ENCODE measurements at places on chromosomes 1 and 21.

GRCh38 chr21:45590726-45591618 is 48.7 kb upstream of the SLC19A1 start:
- peak; percentile 26 for DNase-seq

DNA sequence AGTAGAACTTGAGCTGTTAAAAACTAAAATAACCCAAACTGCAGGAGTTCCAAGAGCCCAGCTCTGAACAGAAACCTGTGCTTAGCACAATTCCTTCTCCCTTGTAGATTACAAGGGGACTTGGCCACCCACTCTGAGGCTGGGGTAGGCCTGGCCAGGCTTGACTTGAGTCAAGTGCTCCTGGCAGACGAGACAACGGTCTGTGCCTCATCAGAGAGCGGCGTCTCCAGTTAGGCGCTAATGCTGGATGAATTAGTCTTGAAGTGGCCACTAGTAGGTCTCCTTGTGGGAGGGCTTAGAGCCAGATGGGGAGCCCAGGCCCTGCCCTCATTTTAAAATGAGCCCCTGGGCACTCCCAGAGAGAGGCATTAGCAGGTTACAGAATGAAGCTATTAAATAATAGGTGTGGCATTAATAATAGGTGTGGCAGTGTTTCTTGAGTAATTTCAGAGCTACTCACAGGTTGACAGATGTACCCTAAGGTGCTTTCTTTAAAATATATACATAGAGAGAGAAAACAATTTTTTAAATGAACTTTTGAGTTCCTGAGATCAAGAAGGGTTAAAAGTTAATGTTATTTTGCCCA is 1.1 kb downstream of the EEIG2 start:
- no peak for DNase-seq

- no peak for DNase-seq
These were observed 585.4 kb upstream of the PLXNA2 start for GRCh38 chr1:208829595-208829994.

DNA sequence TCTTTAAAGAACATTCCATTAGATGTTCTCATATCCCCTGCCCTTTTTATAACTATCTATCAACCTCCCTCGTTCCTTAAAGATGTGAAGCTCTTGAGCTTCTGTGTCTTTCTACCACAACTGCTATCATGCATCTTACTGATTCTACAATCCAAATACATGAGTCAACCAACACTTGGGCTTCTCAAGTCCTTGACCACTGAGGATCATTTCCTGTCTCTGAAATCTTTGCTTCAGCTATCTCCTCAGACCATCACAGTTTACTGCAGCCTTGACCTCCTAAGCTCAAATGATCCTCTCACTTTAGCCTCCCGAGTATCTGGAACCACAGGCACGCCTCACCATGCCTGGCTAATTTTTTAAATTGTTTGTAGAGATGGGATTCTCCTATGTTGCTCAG is 75.2 kb downstream of the FMO4 start:
- no peak for DNase-seq

- DNase-seq = no peak
These were observed 44.6 kb upstream of the CNN3 start for GRCh38 chr1:94971491-94971924.

DNA sequence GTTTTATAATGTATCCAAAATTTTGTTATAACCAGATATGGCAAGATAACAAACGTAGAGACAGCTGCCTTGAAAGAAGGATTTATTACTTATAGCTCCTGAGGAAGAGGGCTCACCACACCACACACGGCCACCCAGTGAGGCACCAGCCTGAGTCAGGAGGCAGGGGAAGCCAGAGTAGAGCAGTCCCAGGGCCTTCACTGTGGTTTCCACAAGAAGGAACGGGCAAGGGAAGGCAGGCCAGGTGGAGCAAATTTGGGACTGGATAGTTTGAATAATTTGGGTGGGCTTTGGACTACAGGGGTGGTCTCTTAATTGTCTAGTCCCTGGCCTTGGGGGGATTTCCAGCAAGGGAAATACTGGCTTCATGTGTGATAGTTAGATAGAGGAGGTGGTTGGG is 72.5 kb downstream of the RRAGC start:
- DNase-seq = no peak

GRCh38 chr1:225670356-225670755 is 17.4 kb upstream of the ENAH start:
- DNase-seq = no peak

- no peak for DNase-seq
These were observed 40.7 kb upstream of the BCAR3 start for GRCh38 chr1:93722081-93723031.

DNA sequence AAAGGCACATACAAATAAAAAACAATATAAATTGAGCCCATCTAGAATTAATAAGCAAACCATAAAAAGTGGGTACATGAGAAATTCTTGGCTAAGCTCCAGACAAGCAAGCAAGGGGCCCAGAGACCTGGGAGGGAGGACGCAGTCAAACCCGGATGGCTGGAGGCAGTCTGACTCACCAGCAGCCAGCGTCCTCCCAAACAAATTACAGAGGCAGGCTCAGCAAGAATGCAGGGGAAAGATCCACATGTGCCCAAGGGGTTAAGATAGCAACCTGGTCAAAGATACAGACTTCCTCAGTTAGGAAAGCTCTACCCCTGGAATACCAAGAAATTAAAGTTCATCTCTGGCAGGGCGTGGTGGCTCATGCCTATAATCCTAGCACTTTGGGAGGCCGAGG is 7.4 kb upstream of the TIAM1 start:
- DNase-seq = no peak

DNA sequence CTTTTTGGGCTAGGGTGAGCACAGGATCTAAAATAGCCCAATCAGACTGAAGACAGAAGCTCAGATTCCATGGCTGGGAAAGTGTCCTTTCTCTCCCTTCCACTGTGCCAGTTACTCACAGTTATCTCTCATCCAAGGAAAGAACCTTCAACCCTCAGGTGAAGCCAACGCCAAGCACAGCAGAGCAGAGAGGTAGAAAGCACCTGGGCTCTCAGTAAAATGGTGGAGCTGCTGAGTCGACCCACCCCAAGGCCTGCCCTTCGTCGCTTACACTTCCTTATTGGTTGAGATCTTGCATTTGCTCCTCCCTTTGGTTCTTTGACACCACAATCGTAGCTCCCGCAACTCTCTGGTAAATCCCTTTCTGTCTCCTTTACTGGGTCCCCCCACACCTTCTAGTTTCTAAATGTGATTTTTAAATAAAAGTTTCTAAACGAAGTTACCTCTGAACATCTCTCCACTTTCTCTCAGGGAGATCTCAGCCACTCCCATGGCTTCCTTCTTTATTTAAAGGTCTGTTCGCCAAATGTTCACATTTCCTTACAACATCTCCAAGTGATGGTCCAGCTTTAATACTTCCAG is 27.5 kb upstream of the SLC30A1 start:
- no peak for DNase-seq

DNA sequence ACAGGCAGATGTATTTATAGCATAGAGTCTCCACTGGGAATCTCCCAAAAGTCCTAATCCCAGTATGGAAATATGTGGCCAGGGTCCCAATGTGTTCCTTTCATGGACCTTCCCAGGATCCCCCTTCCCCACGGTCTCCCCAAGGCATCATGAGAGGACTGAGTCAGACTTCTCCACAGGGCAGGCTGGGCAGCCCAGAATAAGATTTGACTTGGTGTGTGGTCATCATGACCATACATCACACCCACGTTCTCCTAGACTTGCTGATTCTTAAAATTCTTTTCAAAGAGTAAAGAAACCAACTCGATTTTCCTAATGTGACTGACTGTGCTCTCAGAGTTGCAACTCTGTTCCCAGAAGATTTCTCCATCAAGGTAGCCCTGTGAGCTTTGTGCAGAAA is 93.9 kb upstream of the CD34 start:
- DNase-seq = no peak

DNA sequence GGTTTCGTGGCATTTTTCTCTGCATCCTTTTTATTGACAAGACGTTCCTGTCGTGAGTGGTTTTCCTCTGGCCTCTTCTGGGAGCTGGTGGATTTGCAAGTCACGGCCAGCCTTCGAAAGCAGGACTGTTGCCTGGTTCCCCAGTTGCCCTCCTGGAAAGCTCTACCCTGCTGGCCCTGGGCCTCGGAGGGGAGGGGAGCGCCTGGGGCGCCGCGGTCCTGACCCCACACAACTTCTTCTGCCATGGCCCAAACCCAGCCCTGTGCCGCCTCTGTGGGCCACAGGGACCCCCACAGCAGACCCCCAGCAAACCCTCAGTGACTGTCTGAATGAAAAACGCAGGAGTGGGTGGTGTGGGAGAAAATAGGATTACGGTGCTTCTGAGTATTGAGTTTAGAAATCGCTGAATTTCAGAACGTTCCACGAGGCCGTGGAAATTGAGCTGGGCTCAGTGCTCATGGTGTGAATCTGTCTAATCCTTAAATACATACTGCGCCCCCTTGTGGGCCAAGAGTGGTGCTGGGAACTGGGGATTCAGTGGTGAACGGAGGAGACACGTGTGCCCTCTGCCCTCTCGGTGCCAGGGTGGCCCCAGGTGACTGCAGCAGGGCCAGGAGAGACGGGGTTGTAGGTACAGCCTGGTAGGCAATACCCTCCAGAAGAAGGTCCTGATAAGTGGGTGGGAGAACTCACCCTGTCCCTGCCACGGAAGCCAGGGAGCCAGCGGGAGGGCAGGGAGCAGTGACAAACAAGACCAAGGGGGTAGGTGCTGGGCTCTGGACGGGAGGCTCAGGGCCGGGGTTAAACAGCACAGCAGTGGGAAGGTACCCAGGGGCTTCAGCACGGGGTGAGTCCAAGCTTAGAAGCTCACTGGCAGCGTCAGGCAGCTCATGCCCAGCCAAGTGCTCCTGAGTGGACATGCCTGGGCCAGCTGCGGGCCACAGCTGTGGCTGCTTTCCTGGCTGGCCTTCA is 101.2 kb upstream of the COL6A1 start:
- DNase-seq = peak; percentile 62

GRCh38 chr21:39366563-39366962 is 17.7 kb upstream of the HMGN1 start:
- no peak for DNase-seq

DNA sequence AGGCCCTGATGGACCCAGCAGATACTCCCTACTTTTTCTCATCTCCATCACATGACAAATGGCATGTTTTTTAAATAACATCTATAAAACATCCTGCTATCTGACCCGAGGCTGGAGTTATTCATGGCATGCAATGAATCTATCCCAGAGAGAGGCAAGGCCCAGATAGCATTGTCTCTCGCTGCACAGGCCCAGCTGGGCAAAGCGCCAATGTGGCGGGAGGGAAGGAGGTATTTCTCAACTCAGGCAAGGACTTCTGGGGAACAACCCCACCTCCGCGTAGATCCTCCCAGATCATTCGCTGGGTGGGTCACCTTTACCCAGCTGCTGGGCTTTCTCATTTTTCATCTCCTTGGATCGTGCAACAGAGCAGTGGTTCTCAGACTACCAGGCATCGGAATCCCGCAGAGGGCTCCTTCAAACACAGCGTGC is 59.8 kb downstream of the ERG start:
- DNase-seq = no peak

DNA sequence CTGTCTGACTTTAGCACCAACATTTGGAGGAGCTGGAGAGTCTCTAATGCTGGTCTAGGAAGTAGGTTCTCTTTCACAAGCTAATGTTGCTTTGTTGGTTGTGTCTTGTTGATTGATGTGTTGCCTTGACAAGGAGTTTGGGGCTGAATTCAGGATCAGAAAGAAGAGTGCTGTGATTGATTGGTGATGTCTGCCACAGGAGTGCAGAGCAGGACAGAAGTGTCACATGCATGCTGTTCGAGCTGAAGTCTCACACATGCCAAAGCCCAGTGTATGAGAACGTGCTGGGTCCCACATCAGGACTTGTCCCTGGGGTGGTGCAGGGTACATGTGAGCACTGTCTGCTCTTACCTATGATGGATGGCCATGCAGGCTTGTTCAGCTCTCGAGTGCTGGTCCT is 694.4 kb downstream of the MATN1 start:
- DNase-seq = no peak

- DNase-seq = no peak
These were observed 233.3 kb upstream of the COA6 start for GRCh38 chr1:234139966-234140365.

DNA sequence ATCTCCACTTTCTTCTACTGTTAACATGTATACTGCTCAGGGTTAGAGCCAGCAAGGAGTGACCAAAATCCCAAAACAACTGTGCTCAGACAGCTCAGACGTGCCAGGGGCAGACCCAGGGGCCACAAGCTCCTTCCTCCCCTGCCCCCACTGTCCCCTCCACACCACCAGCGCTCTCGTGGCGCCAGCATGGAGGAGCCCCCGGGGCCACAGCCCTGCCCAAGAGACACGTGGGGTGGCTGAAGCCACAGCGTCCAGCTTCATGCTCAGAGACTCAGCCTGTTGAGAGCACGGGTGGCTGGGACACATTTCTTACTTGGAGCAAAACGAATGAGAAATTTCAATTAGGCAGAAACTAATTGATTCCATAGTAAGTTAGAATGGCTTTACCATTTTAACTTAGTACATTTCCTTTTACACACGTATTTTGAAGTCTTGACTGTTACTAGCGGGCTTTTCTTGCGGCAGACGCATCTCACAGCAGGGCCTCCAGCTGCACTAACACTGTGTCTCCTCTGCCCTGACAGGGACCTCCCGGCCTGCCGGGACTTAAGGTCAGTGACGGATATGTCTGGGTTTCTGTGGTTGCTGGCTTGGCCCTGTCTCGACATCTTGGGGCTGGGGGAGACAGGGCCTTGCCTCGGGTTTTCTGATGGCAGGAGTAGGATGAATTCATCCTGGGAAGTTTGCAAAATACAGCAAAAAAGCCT is 54.2 kb downstream of the SLC19A1 start:
- DNase-seq = no peak

DNA sequence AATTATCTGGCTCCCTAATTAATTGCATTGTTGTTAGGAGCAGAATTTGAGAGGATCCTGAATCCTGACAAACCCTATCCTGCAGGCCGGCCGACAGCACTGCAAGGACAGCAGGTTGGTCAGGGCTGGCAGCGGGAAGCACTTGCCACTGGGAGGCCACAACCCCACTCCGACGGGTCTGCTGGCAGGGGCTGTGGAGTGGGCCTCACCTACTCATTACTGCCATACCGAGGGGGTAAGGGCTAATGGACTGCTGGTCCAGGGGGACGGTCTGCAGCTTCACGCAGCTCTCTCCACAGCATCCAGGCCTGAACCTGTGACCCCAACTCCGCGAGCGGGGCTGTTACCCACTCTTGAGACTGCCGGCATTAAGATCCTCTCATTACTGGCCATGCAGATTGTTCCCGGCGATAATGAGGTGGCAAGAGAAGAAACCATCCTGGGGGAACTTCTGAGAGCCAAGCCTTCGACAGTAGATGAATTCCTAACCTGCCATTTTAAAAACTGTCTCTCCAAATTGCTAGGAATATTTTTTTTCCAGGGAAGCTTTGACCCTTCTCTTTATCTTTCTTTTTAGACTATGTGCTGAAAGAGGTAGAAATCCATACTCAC is 501.3 kb downstream of the OMA1 start:
- no peak for DNase-seq

- DNase-seq = no peak
These were observed 69.8 kb downstream of the LRIG2 start for GRCh38 chr1:113142791-113143190.
